ENCODE measurements at places on chromosomes 12 and 14.

GRCh38 chr12:120353136-120353535 is 15.8 kb downstream of the MSI1 start:
- no peak for DNase-seq

- no peak for DNase-seq
Measured at GRCh38 chr14:61379639-61380184, 58.3 kb downstream of the PRKCH start.

- no peak for DNase-seq
Measured at GRCh38 chr14:55782166-55782565, 202.2 kb downstream of the KTN1 start.

- DNase-seq, result no peak
Measured at GRCh38 chr12:68368327-68368726, 36.2 kb upstream of the MDM1 start.

GRCh38 chr12:51424094-51424661 is 453 bp upstream of the SLC4A8 start:
- DNase-seq, result no peak

DNA sequence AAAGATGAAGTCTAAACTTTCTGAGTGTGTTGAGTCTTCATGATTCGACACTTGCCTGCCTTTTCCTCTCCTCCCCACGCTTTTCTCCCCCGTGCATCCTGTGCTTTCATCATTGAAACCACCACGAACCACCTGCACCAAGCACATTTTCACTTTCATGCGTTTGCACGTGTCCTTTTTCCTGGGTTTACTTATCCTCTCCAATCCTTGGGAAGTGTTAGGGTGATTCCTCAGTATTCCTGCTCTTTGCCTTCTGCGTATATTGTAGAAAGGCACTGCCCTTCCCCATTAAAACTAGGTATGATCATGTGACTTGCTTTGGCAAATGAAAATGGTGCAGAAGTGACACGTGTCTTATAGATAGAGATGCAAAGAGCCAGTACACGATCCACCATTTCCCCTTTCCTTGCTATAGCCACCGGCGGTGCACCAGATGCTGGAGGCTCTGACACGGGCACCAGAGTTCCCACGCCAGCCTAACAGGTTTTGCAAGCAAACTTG is 106.6 kb downstream of the BRMS1L start:
- DNase-seq, result peak; percentile 31

- DNase-seq, result no peak
Measured at GRCh38 chr14:104724981-104725771, 1.1 kb downstream of the ADSS1 start.

DNA sequence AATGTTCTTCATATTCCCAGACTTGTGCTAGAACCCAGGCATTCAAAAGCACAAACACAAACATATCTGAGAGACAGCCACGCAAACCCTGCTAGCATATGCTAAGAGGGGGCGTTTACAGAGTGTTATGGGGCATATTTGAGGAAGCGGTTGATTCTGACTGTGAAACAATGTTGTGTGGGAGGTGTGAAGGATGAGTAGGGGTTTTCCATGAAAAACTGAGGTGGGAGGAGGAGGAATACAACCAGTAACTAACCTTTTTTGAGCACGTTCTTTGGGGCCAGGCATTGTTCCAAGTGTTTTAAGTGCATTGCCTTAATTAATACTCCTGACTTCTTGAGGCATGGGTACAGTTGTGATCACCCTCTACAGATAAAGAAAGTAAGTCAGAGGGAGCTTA is 499.5 kb downstream of the AACS start:
- DNase-seq, result no peak

GRCh38 chr12:51390891-51391282 is 319 bp downstream of the GALNT6 start:
- DNase-seq, result no peak

- no peak for DNase-seq
Measured at GRCh38 chr12:116048879-116049278, 228.6 kb downstream of the MED13L start.

GRCh38 chr12:1919284-1919683 is 832 bp upstream of the CACNA2D4 start:
- DNase-seq, result no peak

- DNase-seq, result no peak
Measured at GRCh38 chr12:101901777-101902176, 24.4 kb downstream of the DRAM1 start.

DNA sequence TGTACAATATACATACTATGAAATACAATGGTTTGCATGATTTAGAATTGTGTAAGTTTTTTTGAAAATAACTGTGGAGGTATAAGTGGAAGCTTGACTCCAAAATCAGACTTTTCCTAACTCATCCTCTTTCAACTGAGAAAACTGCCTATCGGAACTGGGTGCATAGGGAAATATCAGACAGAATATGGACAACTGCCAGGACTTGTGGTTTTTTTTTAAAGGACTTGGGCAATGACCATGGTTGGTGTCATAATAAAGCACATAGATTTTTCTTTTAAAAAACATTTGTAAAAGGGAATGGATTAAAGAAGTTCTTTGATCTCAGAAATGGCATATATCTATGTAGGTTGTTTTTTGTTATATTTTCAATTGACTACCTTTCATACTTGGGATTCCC is 53.3 kb upstream of the LRRK2 start:
- DNase-seq, result no peak

DNA sequence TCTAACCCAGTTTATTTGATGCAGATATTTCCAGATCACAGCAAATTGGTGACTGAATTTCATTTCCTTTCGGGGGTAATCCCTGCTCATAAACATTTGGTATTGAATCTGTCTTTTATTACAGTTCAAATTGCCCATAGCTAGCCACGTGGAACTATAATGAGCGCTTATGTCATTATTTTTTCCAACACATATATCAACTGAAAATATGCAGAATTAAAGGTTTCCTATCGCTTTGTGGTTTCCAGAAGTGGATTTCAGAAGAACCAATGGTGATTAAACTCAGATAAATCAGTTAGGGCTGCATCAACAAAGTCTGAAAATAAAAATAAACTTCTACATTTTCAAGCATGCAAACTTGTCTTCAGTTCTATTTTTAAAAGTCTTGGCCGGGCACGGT is 111.9 kb downstream of the PIK3C2G start:
- DNase-seq, result no peak

- DNase-seq, result no peak
Measured at GRCh38 chr14:35419429-35419841, 14.9 kb upstream of the NFKBIA start.

GRCh38 chr14:104496095-104496494 is 83.5 kb upstream of the C14orf180 start:
- no peak for DNase-seq

GRCh38 chr12:7832059-7832696 is 40.5 kb downstream of the SLC2A14 start:
- peak; percentile 14 for DNase-seq

DNA sequence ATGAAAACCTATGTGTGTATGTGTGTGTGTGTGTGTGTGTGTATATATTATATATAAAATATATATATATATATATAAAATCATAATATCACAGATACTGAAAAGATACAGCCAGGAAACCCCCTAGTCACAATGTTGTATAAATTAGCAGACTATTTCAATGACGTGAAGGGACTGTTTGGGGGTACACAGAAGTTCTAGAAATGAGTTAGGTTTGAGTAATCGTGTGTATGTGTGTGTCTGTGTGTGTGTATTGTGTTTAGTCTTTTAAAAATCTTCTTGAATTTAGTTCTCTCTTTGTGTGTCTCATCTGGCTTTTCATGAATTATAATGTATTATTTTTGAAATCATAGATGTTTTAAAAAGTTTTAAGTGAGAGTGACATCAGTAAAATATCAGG is 21.9 kb downstream of the ADAM21 start:
- no peak for DNase-seq

DNA sequence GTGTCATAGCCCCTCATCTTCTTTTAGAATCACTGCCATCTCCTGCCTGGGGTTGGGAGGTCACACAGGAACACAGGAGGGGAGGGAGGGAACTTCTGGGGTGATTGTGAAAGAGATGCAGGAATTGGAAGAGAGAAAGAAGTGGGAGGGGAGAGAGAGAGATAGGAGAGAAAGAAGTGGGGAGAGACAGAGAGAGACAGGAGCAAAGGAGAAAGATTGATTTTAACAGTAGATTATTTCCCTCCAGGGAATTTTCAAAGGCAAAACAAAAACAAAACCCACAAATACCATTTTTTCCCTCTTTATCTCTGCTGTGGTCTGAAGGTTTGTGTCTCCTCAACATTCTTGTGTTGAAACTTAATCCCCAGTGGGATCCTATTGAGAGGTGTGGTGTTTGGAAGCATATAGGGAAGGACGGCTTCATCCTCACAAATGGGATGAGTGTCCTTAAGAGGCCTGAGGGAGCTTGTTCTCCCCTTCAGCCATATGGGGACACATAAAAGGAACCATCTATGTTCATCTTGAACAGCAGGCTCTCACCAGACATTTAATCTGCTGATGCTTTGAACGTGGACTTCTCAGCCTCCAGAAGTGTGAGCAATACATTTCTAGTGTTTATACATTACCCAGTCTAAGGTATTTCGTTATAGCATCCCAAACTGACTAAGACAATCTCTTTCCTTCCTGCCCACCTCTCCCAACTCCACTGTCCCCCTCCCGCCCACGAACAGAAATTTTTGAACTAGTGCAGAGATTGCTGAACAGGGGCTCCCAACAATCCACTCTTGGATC is 134.9 kb upstream of the MAX start:
- no peak for DNase-seq

DNA sequence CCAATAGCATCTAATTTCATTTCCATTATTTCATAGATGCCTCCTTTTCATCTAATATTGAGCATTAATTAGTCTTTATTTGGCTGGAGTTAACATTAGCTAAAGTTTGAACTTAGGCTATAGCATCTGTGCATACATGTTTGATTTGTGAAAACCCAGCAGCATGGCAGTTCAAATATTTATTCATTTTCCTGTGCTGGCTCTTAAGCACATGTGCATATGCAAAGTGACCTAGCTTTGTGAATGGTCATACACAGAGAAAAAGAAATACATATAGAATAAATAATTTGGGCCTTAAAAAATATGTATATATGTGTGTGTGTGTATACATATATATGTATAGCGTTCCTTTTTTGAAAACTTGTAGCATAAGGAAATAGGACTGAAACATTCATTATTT is 117.8 kb downstream of the HMGA2 start:
- DNase-seq, result no peak

DNA sequence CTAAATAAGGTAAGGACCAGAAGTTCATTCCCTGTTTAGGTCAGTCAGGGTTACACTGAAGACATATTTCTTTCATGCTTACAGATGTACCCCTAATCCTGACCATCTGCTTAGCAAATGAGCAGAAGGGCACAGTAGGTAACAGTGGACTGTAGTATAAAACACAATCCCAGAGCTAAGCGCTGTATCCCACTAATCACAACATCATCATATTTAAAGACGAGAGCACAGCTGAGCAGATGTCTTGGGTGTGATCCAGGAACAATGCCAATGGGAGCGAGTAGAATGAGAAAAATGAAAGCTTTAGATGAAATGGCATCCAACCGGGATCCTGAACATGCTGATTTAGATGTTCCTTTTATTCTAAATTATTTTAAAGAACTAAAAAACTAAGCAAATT is 213.4 kb downstream of the CCER1 start:
- DNase-seq, result no peak

DNA sequence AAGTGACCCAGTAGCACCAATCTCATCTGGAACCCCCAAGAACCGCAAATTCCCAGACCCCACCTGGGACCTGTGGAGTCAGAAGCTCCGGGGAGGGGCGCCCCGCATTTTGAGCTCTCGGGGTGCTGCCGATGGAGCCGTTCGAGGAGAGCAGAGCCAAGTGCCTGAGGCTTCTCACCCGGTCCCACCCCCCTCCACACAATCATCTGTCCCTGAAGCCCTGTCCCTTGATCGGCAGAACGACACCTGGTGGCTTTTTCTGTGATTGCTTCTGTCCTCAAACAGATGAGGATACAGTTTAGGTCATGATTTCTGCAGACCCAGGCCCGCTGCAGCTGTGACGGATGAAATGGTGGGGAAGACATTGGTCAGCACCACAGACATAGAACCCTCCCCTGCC is 74.7 kb downstream of the NOC4L start:
- peak; percentile 17 for DNase-seq

GRCh38 chr12:127063339-127064072 is 1203.5 kb upstream of the TMEM132C start:
- no peak for DNase-seq
